Gastrocnemius medialis (tissue), 4 donors: ENCODE measurements at places on chromosomes 3 and 15. TPM values are rescaled to one million over a fixed set of nuclear protein-coding genes. Genes with fewer than 3 reads are reported as not detected.

TLR9 gene
- 0.13 TPM for total RNA-seq

RHCG gene
- not detected for total RNA-seq

SAMMSON gene
- total RNA-seq = not detected

SLC28A1 gene
- 0.47 TPM for total RNA-seq

SEMA5B gene
- not detected for total RNA-seq

EXD1 gene
- total RNA-seq = not detected

YEATS2 gene
- total RNA-seq = 5.7 TPM

GABRR3 gene
- not detected for total RNA-seq

DNAJA4 gene
- total RNA-seq = 40.7 TPM

NECTIN3 gene
- 7.2 TPM for total RNA-seq

C3orf62 gene
- 1.9 TPM for total RNA-seq

- H3K4me1 ChIP-seq = no peaks in the 10 kb centered on the region
- peaks cover 6% of the 10 kb centered on the region for H3K36me3 ChIP-seq
- H3K27me3 ChIP-seq = no peaks in the 10 kb centered on the region
- DNase-seq = no peak
Observed at GRCh38 chr15:63630036-63630751, 33.0 kb downstream of the FBXL22 start.

DNA sequence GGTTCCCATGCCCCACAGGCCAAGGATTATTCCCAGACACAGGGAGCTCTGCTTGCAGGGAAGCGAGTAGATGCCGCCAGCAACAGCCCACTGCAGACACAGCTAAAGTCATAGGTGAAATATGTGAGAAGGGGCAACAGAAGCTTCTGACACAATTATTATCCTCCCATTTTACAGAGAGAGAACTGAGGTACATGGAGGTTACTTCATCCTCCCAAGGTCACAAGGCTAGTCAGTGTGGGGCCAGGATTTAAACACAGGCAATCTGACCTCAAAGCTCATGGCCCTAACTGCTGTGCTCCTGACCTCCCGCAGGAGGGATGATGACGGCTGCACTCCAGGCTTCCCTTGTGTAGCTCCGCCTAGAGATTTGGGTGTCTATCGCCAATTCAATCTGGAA is 15.7 kb upstream of the FSIP1 start:
- no peak for DNase-seq
- no peak overlapping the region for H3K4me3 ChIP-seq
- H3K36me3 ChIP-seq = no peaks in the 10 kb centered on the region
- H3K27me3 ChIP-seq = no peaks in the 10 kb centered on the region

GRCh38 chr3:775178-775880 is 317.5 kb upstream of the CNTN6 start:
- DNase-seq = no peak
- H3K4me3 ChIP-seq = no peak overlapping the region
- H3K27ac ChIP-seq = no peak overlapping the region
- no peaks in the 10 kb centered on the region for H3K36me3 ChIP-seq
- H3K4me1 ChIP-seq = no peaks in the 10 kb centered on the region

DNA sequence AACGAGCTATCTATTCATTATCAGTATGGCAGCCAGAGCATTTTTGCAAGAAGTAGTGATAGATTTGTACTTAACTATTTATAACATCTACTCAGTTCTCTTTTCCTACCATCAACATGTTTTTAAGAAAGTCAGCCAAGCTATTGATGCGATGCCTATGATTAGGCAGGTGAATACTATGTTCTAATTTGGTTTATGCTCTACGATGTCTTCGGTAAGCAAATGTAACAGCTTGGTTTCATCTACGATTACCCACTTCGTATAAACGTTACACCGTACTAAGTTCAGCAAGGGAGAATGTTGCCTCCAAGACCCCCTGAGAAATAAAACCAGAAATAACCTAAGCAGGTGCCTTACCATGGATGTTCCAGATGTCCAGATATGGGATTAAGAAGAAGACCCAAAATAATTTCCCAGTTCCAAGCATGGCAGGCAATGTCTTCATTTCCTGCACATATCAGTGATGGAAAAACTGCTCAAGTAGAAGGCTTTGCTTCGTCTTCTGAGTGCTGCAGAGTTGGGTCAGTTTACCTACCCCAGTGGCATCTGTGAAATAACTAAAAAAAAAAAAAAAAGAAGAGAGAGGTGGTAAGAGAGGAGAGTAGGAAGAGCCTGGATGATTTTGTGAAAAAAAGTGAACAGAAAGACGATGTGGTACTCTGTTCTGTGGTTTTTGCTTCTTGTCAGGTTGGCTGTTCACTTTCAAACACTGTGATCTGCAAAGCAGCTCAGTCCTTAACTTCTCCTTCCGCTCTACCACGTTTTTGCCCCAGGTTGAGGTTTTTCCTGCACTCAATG is at the start of gene BTLA:
Gene BTLA, minus strand, starts transcription at position 559 of the 798 bp plus-strand sequence. Its CDS starts 114 bp downstream, at position 445.
- H3K27ac ChIP-seq = no peak within 1 kb of the TSS
- H3K4me3 ChIP-seq = no peak within 1 kb of the TSS
- no peak for DNase-seq

DNA sequence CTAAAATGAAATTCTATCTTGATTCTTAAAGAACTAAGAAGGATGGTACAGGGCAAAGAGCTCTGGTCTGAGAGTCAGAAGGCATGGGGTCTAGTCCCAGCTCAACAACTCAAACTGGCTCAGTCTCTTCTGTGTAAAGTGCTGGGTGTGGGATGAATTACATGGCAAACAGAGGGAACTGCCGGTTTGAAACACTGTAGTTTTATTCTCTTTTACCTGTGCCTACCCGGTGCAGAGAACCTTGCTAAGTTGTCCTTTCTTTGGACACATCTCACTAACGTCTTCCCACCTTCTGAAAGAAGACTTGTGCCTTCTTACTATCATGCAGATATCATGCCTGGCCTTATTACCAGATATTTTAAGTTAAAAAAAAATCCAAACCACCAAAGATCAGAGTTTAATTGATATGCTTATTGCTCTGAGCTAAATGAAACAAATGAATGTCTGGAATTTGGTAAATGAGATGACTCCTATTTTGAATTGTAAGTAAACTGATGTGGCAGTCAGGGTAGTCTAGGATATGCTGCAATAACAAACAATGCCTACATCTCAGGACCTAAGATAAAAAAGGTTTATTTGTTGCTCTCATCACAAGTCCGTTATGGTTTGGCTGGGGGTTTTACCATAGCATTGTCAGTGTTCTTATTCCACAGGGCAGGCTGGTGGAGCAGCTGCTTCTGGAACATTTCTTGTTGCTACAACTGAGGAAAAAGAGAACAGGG is 12.5 kb upstream of the RARRES1 start:
- no peak for DNase-seq
- H3K27ac ChIP-seq = no peak overlapping the region
- H3K36me3 ChIP-seq = peaks cover 4% of the 10 kb centered on the region
- H3K4me1 ChIP-seq = no peaks in the 10 kb centered on the region

DNA sequence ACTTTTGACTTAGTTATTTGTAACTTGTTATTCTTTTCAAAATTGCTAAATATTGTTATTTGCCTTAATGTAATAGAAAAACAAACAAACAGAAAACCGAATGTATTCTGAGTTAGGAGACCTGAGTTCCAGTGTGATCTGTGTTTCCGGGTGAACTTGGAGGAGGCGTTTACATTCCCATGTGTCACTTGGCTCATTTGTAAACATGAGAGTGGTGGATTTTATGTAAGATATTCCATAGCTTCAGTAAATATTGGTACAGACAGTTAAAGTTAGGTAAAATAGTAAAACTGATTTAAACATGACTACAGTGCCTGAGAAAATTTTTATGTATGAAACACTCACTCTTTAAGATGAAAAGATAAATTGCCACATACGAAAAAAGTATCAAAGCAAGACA is 287.3 kb upstream of the POU1F1 start:
- no peak overlapping the region for H3K27ac ChIP-seq
- no peaks in the 10 kb centered on the region for H3K4me1 ChIP-seq
- no peaks in the 10 kb centered on the region for H3K36me3 ChIP-seq
- no peaks in the 10 kb centered on the region for H3K27me3 ChIP-seq

GRCh38 chr15:92958105-92958504 is 58.0 kb downstream of the CHD2 start:
- peaks cover 8% of the 10 kb centered on the region for H3K4me1 ChIP-seq
- H3K27me3 ChIP-seq = no peaks in the 10 kb centered on the region
- no peak overlapping the region for H3K4me3 ChIP-seq
- H3K36me3 ChIP-seq = peaks cover 74% of the 10 kb centered on the region
- peak overlapping the region; percentile 30 for H3K27ac ChIP-seq

DNA sequence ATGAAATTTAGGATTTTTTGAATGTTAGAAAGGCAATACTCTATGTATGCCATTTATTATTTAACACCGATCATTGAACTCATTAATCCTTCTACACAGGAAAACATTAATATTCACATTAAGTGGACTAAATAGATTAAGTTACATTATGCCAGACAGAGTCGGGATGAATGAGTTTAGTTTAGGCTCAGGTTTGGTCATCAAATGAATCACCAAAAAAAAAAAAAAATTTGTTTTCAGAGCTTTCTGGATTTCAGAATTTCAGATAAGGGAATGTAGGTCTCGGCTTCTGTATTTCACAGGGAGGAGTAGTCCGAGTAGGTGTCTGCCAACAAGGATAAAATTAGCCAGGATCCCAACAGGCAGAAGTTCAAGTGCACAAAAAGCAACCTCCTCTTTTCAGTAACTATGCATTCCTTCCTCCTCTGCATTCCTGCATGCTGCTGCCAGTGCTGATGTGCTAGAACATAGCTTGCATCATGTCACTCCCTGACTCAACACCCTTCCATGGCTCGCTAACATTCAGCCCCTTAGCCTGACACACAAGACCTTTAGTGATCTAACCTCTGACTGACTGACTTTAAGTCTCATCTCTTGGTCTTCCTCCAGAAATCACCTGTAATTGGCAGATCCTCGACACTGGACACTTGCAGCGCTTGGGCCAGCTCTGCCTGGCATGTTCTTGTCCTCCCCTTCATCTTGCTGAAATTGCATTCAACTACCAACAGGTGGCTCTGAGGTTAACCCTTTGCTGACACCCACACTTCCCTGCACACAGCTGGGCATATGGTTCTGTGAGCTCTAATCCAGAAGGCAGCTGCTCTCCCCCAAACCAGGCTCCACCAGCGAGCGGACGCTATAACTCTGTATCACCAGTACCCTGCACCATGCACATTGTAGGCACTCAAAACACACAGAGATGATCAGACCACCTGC is 145.4 kb upstream of the PROK2 start:
- no peak overlapping the region for H3K4me3 ChIP-seq
- no peaks in the 10 kb centered on the region for H3K36me3 ChIP-seq
- H3K4me1 ChIP-seq = no peaks in the 10 kb centered on the region
- H3K27me3 ChIP-seq = no peaks in the 10 kb centered on the region

- H3K4me1 ChIP-seq = no peaks in the 10 kb centered on the region
- no peaks in the 10 kb centered on the region for H3K27me3 ChIP-seq
Observed at GRCh38 chr3:46998121-46998851, 18.8 kb downstream of the NBEAL2 start.

GRCh38 chr15:63156086-63156710 is 1.1 kb downstream of the RPS27L start:
- peak overlapping the region; percentile 68 for H3K4me3 ChIP-seq
- peaks cover 28% of the 10 kb centered on the region for H3K4me1 ChIP-seq
- peak overlapping the region; percentile 86 for H3K27ac ChIP-seq
- no peaks in the 10 kb centered on the region for H3K36me3 ChIP-seq
- DNase-seq = no peak
- H3K27me3 ChIP-seq = no peaks in the 10 kb centered on the region

DNA sequence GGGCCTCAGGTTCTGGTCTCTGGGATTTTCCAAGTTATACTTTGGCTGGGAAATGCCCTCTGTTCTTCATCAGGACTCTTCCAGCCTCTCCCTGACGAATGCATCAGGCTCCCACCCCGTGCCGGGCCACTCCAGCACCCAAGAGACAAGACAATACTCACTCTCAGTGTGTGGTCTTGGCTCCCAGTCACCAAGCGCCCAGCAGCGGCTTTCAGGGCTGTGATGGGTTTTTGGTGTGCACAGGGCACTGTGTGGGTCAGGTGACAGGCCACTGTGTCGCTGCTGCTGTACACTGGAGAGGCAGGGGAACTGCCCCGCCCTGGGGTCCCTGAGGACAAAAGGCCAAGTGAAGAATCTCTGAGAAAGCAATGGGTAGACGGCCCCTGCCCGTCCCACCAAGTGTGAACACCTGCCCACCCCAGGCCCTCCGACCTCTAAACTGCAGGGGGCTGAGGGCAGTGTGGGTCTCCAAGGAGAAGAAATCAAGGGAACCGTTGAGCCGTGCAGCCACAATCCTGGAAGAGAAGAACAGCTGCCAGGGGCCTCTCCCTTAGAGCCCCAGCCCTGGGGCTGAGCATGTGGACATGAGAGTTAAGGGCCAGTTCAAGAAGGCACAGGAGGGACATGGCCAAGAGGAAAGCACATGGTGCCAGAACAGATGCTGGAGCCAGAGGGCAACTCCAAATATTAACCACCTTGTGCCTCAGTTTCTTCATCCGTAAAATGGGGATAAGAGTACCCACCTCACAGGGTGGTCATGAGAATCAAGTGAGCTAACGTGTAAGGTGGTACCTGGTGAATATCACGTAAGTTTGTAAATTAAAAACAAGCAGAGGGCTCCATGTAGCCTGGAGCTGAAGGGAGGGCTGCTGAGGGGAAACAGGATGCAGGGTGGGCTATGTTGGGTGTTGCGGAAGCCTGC is 34.1 kb downstream of the PTPN23 start:
- no peaks in the 10 kb centered on the region for H3K4me1 ChIP-seq
- H3K36me3 ChIP-seq = no peaks in the 10 kb centered on the region
- H3K4me3 ChIP-seq = no peak overlapping the region
- H3K27me3 ChIP-seq = no peaks in the 10 kb centered on the region
- no peak for DNase-seq

DNA sequence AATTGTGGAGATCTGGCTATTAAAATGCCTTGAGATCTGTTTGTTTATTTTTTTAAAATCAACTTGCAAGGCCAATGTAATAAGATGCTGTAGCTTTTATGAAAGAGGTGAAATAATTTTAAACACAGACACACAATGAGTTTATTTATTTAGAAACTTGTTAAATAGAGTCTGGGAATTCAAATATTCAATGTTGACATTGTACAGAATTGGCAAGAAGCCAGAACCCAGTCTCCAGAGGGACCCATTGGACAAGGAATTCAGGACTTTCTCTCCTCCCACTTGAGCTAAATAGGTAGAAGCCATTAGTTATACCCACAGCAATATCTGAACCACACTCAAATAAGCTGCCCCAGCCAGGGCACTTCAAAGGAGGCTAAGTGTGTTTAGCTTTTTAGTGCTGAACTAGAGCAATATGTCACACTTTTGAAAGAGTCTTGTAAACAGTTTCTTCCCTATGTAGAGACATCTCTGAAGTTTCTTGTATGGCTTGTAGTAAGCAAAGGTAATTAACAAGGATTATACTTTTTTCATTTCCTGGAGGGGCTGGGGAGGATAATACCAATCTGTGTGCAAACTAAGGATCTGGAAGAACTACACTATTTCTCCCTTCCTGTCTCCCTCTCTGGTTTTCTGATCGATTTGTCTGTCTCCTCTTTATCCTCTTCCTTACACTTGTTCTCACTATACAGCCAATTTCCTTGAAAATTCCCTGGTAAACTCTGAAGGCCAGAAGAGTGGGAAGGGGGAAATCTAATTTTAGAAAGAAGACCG is 6.0 kb downstream of the MECOM start:
- H3K4me1 ChIP-seq = no peaks in the 10 kb centered on the region
- no peaks in the 10 kb centered on the region for H3K36me3 ChIP-seq
- DNase-seq = no peak
